ENCODE measurements at places on chromosomes 4 and X. TPM values are rescaled to one million over a fixed set of nuclear protein-coding genes. Genes with fewer than 3 reads are reported as not detected.

- no peak for DNase-seq
Observed at GRCh38 chrX:39822133-39822748, 275.5 kb downstream of the BCOR start.

- DNase-seq, result no peak
Observed at GRCh38 chr4:3371033-3372001, 70.5 kb upstream of the HGFAC start.

The MAGEB2 gene
- not detected for total RNA-seq

GRCh38 chr4:14117575-14118238 lies 490.2 kb upstream of the BOD1L1 start:
- no peak for DNase-seq

The FAM149A gene
- total RNA-seq, result 13.5 TPM

- no peak for DNase-seq
Observed at GRCh38 chrX:132815643-132816042, 142.8 kb downstream of the HS6ST2 start.

The SYP gene
- total RNA-seq, result 11.4 TPM

The XK gene
- total RNA-seq, result 1.1 TPM

- DNase-seq, result peak; percentile 34
Observed at GRCh38 chr4:88008122-88008742, 797 bp downstream of the PKD2 start.

The MMAA gene
- 9.8 TPM for total RNA-seq

GRCh38 chr4:85557016-85557901 lies 82.3 kb downstream of the ARHGAP24 start:
- DNase-seq, result no peak

DNA sequence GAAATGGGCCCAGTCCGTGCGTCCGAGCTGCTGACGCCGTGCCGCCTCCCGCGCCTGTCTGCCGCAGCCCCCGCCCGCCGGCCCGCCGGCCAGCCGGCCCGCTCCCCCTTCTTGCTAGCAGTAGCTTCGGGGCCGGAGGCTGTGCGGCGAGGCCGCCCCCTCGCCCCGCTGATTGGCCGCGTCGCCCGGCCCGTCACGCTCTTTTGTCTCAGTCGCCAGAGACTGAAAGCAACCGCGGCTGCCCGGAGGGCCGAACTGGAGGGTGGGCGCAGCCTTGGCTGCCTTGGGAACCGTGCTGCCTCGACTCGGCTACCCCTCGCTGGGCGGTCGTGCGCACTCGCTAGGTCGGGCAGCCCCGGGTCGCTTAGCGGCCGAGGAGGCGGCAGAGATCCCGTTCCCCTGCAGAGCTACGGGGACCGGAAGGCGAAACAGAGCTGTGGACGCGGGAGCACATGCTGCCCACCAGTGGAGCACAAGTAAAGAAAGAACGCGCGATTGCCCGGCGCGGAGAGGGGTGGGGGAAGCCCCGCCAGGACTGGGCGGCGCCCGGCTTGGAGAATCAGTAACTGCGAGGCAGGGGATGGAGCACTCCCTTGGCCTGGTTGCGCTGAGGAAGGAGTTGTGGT lies at the start of gene ZCCHC18:
Gene ZCCHC18, plus strand, starts transcription at position 198 of the 626 bp plus-strand sequence. CDS start 1,589 bp downstream, outside the sequence.
- peak; percentile 54 for DNase-seq

The PQBP1 gene
- total RNA-seq, result 75.4 TPM

DNA sequence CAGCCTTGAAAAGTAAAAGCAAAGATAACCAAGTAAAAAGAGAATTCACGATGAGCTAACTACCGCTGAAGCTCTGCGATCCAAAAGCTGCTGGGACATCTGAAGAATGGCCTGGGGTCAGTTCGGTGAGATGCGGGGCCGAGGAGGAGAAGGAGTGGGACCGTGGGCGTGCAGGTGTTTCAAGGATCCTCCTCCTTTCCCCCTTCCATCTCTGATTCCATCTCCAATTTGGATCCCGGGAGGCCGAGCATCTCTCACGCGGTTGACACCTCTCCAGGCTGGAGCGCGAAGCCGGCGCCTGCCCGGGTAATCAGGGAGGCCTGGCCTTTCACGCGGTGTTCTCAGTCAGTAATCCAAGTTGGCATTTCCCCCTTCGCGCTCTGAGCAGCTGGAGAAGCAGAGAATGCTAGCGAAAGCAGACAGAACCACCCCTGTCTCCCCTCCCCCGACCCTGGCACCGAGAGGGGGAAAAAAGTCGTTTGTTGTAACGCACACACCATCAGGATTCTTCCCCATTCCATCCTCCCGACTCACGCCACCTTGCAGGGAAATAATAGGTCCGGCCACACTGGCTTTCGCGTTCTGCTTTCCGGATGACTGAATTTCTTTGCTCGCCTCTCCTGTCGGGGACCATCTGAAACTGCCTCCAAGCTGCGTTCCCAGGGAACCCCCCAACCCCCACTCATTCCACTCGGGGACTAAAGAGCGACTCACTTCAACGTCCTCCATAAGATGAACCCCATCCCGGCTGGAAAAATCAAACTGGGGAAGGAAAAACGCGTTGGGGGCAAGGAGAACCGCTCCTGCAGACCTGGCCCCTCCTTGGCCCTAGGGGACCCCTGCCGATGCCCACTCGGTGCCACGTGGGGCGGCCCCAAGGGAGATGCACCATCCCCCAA lies 6.5 kb downstream of the NEUROG2 start:
- no peak for DNase-seq

The HAND2 gene
- total RNA-seq, result 3.9 TPM

DNA sequence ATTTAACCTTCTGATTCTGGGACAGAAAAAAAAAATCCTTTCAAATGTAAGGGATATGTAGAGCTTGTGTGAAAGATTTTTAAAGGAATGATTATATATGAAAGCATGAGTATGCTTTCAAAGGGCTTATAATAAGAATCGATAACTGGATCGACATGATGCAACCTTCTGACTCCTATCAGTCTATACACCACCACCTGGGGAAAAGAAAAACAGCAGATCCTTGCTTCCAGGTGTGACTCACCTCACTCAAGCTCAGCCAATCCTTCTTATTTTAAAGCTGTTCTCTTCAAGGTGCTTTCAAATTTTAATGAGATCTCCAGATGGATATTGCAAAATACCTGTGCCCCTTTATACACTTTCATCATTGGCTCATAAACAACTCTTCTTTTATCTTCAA lies 102.1 kb upstream of the EDNRA start:
- DNase-seq, result no peak

DNA sequence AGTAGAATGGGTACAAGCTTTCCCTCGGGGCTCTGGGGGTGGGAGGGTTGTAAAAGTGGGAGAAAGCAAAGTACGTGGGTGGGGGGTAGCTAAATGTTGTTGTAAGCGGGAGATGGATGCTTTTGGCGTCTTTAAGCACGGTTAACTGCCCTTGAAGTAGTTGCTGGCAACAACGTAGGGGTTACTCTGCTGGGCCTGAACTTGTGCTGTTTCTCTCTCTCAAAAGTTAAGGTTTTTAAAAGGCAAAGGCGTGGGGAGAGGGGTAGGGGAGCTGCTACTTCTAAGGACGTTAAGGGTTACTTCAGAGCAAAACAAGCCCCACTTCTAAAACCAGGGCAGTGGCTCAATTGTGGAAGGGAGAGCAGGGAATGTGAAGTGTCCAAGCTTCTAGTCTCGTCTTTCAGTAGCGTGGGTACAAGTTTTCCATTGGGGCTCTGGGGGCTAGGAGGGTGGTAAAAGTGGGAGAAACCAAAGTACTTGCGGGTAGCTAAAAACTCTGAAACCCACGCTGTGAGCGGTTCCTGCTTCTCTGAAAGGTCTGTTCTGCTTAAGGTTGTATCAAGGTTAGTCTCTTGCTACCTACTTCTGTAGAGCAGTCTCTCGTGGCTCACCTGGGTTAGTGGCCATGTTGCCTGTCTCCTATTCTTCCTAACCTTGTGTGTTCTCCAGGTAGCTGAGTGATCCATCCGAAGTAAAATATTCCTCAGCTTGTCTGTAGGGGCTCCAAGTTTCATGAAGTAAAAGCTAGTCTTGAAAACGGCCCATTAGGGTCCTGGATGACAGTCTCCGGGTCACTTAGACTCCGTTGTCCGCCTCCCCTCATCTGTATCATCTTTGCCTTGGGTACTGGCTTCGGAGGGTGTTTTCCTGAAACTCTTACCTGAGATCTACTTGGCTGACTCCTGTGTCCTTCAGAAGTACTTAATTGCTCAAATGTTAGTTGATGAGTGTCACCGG lies 1.7 kb upstream of the WDR1 start:
- no peak for DNase-seq

- no peak for DNase-seq
Observed at GRCh38 chr4:120816296-120816965, 106.1 kb downstream of the PRDM5 start.

The QDPR gene
- total RNA-seq, result 53.0 TPM
